ENCODE measurements at places on chromosomes 6 and 20. TPM values are rescaled to one million over a fixed set of nuclear protein-coding genes. Genes with fewer than 3 reads are reported as not detected.

GRCh38 chr6:147449405-147450161, 58.9 kb upstream of the SAMD5 start:
- no peak for DNase-seq

DNA sequence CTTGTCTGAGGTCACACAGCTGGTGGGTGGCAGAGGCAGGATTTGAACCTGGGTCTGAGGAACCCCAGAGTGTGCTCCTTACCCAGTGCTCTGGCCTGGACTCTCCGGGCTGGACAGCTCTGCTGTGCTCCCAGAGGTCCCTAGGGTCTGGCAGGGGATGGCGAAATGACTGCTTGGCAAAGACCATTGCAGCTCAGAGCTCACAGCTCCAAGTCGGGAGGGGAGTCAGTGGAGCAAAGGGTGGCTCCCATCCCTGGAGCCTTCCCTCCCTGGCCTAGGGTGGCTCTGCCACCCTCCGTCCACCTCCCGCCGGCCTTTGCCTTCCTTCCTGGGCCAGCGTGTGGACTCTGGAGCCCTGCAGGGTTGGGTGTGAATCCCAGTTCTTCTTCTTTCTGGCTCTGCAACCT, 17.5 kb downstream of the CEBPB start:
- DNase-seq, result no peak

- DNase-seq, result no peak
Measured at GRCh38 chr20:25025986-25026605, 31.8 kb downstream of the ACSS1 start.

AVP gene
- 1.4 TPM for total RNA-seq

GRCh38 chr6:128327890-128328289, 192.5 kb downstream of the PTPRK start:
- no peak for DNase-seq

FAM83B gene
- total RNA-seq, result not detected
